Liver (tissue), 10 donors: ENCODE measurements at places on chromosomes 3 and 15. TPM values are rescaled to one million over a fixed set of nuclear protein-coding genes. Genes with fewer than 3 reads are reported as not detected.

DNA sequence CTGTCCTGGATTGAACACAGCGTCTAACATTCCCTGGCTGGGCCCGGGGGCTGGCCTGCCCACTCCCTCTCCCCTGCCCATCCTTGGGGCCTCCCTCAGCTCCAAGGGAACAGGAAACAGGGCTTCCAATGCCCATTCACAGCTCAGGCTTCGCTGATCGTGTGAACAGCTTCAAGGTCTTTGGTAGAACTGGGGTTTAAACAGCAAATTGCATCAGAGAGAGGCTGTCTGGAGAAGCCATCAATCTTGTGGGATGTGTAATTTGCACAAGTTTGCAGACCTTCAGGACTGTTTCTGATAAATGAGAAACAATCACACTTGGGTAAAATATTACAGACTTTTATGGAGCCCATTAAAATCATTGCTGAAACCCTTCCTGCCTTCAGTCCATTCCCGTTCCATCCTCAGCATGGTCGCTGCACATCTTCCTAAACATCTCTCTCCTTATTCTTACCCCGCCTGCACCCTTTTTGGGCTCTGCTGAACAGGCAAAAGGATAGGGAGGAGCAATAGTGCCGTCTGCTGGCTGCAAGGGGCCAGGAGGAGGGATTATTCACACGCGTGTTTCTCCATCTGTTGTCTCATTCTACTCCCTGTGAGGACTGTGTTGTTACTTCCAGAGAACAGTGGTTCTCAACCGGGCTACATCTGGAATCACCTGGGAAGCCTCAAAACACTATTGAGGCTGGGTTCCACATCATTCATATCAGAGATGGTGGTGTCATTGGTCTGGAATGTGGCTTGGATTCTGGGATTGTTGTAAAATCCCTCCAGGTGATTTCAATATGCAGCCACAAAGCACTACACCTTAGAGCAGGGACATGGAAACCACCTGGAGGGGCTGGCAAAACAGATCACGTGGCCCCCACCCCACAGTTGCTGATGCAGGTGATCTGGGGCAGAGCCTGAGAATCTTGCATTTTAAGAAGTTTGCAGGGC is 116.3 kb downstream of the CLSTN2 start:
- no peaks in the 10 kb centered on the region for H3K36me3 ChIP-seq
- DNase-seq, result no peak
- H3K27me3 ChIP-seq, result no peaks in the 10 kb centered on the region
- H3K4me1 ChIP-seq, result no peaks in the 10 kb centered on the region

GRCh38 chr3:37904601-37905000 is 42.9 kb downstream of the CTDSPL start:
- H3K4me3 ChIP-seq, result no peak overlapping the region
- no peaks in the 10 kb centered on the region for H3K27me3 ChIP-seq
- no peaks in the 10 kb centered on the region for H3K4me1 ChIP-seq
- no peak overlapping the region for H3K27ac ChIP-seq
- no peaks in the 10 kb centered on the region for H3K36me3 ChIP-seq

DNA sequence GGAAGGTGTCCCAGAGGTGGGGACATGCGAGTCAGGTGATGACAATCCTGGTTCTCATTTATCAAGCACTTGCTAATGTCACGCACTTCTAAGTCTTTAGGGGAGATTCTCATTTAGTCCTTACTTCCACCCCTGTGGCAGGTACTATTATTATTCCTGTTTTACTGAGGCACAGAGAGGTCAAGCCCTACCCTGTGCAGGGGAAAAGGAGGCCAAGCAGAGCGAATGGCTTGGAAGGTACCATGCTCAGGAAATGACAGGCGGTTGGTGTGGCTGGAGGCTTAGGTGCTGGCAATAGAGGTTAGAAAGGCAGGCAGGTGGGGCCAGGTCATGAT is 268.9 kb downstream of the UACA start:
- no peak for DNase-seq
- no peaks in the 10 kb centered on the region for H3K36me3 ChIP-seq
- H3K4me1 ChIP-seq, result no peaks in the 10 kb centered on the region
- H3K4me3 ChIP-seq, result no peak overlapping the region
- no peak overlapping the region for H3K27ac ChIP-seq
- H3K27me3 ChIP-seq, result no peaks in the 10 kb centered on the region

DNA sequence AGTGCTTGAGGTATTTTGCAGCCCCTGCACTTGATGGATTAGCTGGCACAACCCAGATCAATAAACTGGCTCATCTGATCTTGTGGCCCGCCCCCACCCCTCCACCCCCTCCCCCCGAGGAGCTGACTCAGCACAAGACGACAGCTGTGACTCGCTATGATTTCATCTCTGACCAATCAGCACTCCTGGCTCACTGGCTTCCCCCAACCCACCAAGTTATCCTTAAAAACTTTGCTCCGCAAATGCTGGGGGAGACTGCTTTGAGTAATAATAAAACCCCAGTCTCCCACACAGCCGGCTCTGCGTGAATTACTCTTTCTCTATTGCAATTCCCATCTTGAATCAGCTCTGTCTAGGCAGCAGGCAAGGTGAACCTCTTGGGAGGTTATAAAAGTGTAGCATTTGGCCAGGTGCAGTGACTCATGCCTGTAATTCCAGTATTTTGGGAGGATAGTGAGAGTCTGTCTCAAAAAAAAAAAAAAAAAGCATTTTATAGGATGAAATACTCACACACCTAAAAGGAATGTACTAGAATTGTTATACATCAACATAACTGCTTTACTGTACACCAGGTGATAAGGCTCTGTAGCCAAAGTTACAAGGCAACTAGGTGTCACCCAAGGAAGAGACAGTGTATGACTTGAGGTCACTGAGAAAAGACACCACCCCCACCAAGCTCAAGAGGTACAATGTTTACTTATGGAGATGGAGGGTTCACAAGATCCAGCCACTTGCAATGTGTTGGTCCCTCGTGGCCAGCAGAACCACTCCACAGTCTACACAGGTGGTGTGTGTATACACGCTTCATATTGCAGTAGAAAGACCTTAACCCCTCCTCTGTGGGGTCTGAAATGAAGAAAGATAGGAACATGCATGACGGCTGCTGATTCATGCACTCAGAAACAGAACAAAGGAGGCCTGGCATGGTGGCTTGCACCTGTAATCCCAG is 8.6 kb downstream of the ZNF445 start:
- no peak overlapping the region for H3K27ac ChIP-seq
- H3K27me3 ChIP-seq, result no peaks in the 10 kb centered on the region
- H3K4me3 ChIP-seq, result no peak overlapping the region
- peaks cover 8% of the 10 kb centered on the region for H3K36me3 ChIP-seq

Gene GALNT15
- under 0.01 TPM for total RNA-seq
